A549 treated with CpdA at 1 μM for 4 hours (cell line): ENCODE measurements at places on chromosomes 1 and 21. TPM values are rescaled to one million over a fixed set of nuclear protein-coding genes. Genes with fewer than 3 reads are reported as not detected.

FCMR gene
- 3.9 to 6.6 TPM (median 3.9 TPM) in 5 replicates for total RNA-seq

IL10RB gene
- total RNA-seq = 15.9 to 21.8 TPM (median 19.6 TPM) in 5 replicates

APCS gene
- total RNA-seq = not detected in 5 replicates

NUP210L gene
- total RNA-seq = not detected in 5 replicates

SYT11 gene
- 0.96 to 1.4 TPM (median 1.3 TPM) in 5 replicates for total RNA-seq

C1orf21 gene
- total RNA-seq = 6.4 to 12.0 TPM (median 8.4 TPM) in 5 replicates

GNG12 gene
- total RNA-seq = 55.6 to 78.4 TPM (median 60.9 TPM) in 5 replicates

ACKR1 gene
- not detected in 5 replicates for total RNA-seq

SERTAD4 gene
- 0.63 to 1.2 TPM (median 0.76 TPM) in 5 replicates for total RNA-seq

PLPP3 gene
- 26.6 to 34.8 TPM (median 30.1 TPM) in 5 replicates for total RNA-seq

IL6R gene
- total RNA-seq = 10.1 to 13.8 TPM (median 11.3 TPM) in 5 replicates

GNB1 gene
- total RNA-seq = 175 to 210 TPM (median 192 TPM) in 5 replicates

LRRC71 gene
- total RNA-seq = 0.15 to 0.24 TPM (median 0.17 TPM) in 4 of 5 replicates, not detected in the other

PLPPR4 gene
- total RNA-seq = not detected in 5 replicates
